H54 (cell line): ENCODE measurements at places on chromosomes 3 and 15.

GRCh38 chr3:126355777-126356372 lies 1.3 kb downstream of the KLF15 start:
- no peak for DNase-seq

GRCh38 chr3:127074900-127075360 lies 92.0 kb downstream of the PLXNA1 start:
- DNase-seq = no peak

DNA sequence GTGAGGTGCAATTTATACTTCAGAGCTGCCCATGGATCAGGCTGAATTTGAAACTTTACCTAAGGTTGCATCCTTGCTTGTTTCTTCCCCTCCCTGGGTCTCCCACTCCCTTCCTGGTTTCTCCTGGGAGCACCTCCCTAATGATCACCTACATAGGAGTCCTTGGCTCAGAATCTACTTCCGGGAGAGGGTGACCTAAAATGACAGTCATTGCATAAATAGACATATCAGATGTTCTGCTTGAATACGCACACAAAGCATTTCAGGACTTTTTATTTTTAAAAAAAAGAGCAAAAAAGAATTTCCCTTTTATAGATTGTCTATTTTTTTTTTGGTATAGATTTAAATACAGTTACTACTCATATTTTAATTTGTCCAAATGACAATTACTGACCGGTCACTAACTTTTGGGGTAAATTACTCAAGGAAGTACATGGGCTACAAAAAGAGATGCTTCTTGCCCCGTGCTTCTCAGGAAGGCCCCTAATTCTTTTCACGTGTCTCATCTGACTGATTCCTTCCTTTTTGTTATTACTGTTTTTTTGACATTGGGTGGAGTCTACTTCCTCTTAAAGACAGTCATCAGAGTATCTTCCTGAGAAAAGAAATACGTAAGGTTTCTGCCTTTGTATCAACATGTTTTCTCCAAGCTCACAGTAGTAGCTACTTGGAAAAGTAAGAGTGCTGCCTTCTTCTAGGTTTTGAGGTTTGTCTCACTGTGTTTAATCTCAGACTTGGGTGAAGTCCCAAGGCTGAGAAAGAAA lies 4.9 kb upstream of the MYZAP start:
- DNase-seq = no peak

- DNase-seq = no peak
Observed at GRCh38 chr15:47188758-47189507, 528.4 kb upstream of the SEMA6D start.

DNA sequence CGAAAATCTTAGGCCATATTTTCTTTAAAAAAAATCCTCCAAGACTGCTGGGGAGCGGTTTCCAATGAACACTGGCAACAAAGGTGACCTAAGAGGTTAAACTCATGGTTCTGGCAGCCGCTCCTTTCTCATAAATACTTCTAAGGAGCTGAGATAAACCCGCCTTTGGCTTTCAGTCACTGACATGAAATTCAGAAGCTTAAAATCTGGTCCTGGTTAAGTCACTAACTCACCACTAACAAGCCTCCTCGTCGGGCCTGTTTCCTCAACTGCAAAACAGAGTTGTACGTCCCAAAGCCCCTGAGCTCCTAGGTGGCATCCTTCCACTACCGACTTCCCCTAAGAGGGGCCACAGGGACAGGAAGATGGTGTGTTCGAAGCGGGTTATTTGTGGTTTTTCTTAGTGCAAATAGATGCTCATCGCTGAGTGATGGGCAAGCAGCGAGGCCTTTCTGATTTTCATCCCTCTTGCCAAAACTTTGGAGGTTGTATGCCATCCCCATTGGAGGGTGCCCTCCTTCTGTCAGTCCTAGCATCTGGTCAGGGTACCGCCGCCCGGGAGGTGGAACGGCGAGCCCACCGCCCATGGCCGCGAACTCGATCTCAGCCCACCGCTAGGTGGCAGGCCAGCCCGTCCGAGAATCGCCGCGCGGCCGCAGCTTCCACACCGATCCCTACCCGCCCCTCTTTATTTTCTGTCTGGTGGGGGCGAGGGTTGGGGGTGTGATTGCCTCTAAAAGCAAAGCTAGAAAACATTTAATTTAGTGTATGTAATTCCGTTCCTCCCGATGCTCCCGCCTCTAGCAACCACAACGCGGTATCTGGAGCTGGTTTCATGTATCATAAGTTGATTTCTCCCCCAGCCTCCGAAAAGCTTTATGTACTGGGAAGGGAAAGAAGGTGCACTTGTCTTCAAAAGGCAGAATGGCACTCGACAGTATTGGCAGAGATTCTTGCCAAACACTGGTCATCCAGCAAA lies 4.6 kb downstream of the BCL6 start:
- DNase-seq = no peak

GRCh38 chr15:45555934-45556608 lies 31.1 kb upstream of the BLOC1S6 start:
- no peak for DNase-seq

DNA sequence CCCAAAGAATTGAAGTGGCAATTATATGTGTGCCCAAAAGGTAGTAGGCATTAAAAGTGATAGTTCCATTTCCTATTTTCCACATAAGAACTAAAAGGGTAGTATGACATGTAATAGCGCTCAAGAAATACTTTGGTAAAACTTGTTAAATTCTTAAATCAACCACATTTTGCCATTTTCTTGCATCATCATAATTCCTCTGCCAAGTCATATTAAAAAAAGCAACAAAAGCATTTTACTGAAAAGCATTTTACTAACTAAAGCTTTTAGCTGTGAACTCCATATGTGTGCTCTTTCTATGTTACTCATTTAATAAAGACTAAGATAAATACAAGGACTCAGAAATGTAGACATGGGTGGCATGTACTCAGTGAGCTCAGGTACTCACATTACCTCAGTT lies 70.1 kb downstream of the GPR160 start:
- no peak for DNase-seq

- DNase-seq = no peak
Observed at GRCh38 chr3:5006755-5007202, 27.5 kb downstream of the BHLHE40 start.

DNA sequence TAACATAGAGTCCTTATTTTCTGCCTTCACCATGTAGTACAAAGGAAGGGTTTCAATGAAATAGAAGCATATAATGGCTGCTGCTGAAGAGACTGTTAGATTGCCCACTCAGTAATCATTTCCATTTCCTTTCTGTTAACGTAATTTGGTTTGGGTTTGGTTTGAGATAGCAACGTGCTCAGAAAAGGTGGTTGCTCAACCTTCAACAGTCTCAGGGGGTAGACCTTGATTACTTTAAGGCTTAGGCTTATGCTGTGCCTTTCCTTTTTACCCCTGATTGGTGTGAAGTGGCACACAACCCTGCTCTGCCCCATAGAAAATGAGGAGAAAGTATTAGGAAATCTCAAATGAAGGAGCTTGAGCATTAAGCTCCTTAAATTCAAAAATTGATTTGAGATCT lies 163.7 kb upstream of the TP63 start:
- DNase-seq = no peak

DNA sequence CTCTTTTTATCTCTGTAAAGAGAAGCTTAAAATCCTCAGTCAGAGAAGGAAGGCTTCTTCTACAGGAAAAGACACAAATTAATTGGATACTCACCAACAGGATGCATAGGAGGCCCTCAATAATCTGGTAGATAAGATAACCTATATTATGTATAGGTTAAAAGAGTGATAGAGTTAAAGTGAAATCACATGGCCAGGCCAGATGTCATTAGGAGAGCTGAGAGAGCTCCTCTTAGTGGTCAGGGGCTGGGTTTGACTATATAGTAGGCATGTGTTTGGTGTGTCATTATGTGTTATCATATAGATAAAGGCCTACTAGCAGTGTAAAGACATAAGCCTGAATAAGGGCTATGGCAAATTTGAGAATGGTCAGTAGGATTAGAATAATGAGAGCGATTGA lies 479.3 kb downstream of the EPHA3 start:
- DNase-seq = no peak

DNA sequence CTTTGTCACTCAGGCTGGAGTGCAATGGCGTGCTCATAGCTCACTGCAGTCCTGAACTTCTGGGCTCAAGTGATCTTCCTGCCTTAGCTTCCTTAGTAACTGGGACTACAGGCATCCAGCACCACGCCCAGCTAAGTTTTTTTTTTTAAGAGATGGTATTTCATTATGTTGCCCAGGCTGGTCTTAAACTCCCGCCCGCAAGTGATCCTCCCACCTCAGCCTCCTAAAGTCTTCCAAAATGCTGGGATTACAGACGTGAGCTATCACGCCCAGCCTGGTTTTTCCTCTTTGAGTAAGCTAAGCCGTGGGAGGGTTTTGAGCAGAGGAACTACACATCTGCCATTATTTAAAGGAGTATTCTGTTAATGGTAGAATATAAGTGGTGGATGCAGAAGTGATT lies 7.4 kb upstream of the LRRFIP2 start:
- no peak for DNase-seq

DNA sequence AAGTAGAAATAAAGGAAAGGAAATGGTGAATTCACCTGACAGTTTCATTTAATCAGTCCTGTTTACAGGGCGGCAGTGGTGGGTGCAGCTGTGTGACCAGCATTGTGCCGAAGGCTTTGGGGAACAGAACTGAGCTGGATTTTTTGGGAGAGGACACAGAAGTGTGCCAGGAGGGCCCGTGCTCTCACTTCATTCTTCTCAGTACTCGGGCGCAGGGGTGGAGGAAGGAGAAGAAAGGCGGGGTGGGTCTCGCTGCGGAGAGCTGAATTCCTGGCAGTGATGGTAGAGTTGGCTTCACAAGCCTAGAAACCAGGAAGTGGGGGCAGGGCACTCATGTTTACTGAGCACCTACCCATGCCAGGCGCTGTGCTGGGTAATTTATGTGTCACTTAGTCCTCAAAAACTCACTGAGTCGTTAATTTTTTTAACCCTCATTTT lies 64.6 kb downstream of the CRTC3 start:
- DNase-seq = no peak
